ENCODE measurements at places on chromosomes 4 and X.

- no peak for DNase-seq
Measured at GRCh38 chrX:132144061-132144460, 16.2 kb upstream of the FRMD7 start.

DNA sequence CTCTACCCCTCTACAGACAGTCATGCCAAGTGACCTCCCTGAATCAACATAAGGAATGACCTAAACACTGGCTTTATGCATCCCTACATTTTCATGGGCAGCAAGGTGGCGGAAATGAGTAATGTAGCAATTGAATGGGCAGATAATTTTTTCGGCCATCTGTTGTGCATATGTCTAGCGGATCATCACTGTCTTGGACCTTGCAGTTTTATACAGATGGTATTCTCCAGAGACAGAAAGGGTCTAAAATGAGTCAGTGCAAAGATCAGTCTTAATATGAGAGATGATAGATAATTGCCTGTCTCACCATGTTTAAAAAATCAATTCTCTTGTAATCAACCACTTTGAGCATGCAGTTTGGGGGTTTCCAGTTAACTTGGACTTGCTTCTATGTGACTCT is 177.3 kb upstream of the DKK2 start:
- no peak for DNase-seq

- no peak for DNase-seq
Measured at GRCh38 chrX:35890699-35891098, 28.8 kb upstream of the CFAP47 start.

- DNase-seq = no peak
Measured at GRCh38 chr4:14783011-14783877, 219.0 kb upstream of the CPEB2 start.

- no peak for DNase-seq
Measured at GRCh38 chrX:67734111-67734753, 190.4 kb downstream of the AR start.

DNA sequence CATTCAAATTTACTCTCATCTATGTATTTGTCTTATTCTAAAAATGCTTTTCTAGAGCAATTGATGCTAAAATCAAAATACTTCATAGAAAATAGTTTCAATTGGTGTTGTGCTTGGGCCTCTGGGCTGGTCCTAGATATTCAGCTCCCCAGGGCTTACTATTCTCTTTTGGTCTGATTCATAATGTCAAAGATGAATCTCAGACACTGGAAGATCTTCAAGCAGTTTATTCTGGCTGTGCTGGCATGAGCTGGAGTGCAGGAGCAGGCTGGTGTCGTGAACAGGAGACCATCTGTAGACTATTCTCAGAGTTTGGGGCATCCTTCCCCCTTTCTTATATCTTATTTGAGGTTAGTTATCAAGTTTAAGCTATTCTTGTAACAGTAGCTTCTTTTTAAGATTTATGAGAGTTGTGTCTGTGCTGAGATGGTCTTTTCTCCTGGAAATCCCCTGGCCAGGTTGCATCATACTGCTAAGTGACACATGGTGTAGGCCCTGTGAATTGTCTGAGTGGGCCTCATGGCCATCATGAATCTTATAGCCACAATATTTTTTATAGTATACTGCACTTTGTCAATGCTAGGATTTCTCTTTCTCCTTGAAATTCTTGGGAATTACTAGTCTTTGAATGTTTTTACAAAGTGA is 1624.0 kb upstream of the IGFBP7 start:
- no peak for DNase-seq

DNA sequence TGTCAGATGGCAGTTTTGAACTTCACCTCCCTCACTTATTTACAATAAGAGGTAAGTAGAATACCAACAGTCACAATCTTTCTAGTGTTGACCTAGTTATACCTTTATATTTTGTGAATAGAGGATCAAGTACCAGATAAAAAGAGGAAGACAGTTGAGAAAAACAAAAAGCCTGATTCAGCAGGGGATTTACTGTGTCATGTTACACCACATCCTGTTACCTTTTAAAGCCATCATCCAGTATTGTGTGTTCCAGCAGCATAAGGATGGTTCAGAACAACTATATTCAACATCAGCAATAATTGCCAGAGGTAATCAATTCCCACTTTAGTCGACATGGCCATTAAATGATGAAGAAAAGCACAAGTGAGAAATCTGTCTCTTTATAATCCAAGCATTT is 21.3 kb upstream of the CXCL6 start:
- no peak for DNase-seq

All from left renal pelvis (tissue), 4 donors.